ENCODE measurements at places on chromosomes 3 and 15.

DNA sequence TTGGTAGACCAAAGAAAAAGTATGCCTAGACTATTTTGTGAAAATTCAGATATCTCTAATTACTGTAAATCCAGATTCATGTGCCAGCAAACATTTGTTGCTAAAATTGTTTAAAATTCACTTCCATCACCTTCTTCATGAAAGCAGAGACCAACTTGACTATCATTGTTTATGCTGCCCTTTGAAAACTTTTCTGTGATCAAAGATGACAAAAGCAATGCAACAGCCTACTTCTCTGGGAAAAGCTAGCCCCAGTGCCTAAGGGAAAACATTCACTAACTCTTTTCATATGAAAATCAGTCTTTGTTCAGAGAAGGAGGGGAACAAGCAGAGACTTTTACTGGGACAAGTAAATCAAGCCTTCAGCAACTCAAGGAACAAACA is 178.0 kb upstream of the P2RY1 start:
- DNase-seq = no peak

- no peak for DNase-seq
These were observed 237.6 kb upstream of the SETMAR start for GRCh38 chr3:4065554-4065953.

- no peak for DNase-seq
These were observed 95.4 kb downstream of the PLOD2 start for GRCh38 chr3:146065573-146066006.

- DNase-seq = no peak
These were observed 909.2 kb upstream of the EPHA6 start for GRCh38 chr3:95905182-95905581.

DNA sequence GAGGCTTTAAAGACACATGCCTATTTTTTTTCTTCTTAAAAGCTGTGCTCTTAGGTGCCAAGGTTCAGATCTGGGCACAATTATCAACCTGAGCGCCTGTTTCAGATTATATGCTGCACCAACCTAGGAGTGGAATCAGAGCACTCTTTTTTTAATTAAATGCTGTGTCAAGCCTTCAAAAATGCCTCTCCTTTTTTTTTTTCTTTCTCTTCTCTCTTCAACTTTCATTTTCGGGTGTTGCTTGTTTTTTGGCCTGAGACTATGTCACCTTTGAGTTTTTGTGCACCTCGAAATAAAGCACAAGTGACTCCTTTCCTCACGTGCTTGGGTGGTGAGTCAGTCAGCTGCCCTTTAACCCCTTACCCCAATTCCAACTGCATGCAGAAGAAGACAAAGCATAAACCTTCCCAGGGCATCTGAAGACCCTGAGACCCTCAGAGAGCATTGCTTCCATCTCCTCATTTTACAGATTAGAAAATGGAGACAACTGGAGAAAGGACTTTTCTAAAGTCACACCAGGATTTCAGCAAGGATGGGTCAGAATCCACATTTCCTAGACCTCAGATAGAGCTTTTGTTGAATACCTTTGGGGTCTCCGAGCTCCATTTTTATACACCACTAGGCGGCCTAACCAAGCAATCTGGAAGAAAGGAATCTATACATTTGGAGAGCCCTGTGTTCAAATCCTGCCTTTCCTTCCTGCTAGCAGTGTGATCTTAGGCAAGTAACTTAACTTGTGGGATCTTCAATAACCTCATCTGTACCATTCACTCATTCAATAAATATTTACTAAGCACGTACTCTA is 631 bp upstream of the PRICKLE2 start:
- no peak for DNase-seq

GRCh38 chr3:46713050-46713897 is 4.4 kb downstream of the PRSS50 start:
- DNase-seq = no peak

DNA sequence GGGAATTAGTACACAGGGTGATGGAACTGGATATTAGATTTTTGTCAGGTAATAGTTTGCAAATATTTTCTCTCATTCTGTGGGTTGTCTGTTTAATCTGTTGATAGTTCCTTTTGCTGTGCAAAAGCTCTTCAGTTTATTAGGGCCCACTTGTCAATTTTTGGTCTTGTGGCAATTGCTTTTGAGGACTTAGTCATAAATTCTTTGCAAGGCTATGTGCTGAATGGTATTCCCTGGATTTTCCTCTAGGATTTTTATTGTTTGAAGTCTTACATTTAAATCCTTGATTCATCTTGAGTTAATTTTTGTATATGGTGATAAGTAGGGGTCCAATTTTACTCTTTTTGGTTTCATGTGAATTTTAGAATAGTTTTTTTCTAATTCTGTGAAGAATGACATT is 111.3 kb downstream of the ARRDC4 start:
- no peak for DNase-seq

GRCh38 chr15:90519688-90520087 is 10.0 kb upstream of the CRTC3 start:
- DNase-seq = no peak

DNA sequence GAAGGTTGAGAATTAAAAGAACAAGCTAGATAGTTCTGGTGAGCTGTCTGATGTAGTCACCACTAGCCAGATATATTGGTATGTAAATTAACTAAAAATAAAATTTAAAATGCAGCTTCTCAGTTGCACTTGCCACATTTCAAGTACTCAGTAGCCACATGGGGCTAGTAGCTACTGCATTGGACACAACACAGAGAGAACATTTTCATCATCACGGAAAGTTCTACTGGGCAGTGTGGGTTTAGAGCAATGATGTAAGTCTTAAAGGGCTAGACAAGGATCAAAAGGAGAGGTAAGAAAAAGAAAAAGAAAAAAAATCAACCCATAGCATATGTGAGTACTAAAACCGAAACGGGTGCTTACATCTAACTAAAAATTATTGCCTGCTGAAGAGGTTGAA is 282.4 kb upstream of the LRRFIP2 start:
- no peak for DNase-seq

GRCh38 chr15:60096157-60096556 is 92.0 kb downstream of the FOXB1 start:
- DNase-seq = no peak

GRCh38 chr3:197888511-197888910 is 61.5 kb upstream of the RPL35A start:
- DNase-seq = no peak

DNA sequence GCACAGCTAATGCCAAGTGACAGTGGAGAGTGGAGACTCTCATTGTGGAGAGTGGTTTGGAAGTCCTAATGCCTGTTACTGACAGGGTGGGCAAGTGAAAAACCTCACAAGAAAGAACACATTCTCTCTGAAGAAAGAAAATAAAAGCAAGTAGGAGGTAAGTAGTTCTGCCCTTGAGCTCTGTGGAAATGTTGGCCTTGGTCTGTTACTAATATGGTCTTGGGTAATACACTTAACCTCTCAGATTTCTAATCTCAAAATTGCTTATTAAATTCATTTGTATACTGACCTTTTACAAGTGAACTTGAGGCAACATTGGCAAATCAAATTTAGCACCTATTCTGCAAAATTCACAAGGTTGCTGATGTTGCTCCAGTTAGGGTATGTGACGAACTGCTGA is 291.6 kb upstream of the CBLB start:
- no peak for DNase-seq

DNA sequence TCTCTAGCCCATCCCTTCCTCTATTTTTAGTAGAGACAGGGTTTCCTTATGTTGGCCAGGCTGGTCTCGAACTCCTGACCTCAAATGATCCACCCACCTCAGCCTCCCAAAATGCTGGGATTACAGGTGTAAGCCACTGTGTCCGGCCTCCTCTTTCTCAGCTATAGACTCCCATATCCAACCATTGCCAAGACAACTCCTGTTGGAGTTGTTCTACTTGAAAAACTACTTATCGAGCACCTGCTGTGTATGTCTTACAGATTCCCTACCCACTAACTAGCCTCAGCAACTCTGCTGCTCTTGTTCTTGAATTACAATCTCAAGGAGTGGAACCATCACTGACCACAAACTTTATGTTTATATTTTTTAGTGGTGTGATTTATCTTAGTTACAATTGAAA is 186.6 kb downstream of the SLC9A9 start:
- DNase-seq = no peak

- DNase-seq = no peak
These were observed 23.3 kb downstream of the CTSH start for GRCh38 chr15:78921517-78921916.

DNA sequence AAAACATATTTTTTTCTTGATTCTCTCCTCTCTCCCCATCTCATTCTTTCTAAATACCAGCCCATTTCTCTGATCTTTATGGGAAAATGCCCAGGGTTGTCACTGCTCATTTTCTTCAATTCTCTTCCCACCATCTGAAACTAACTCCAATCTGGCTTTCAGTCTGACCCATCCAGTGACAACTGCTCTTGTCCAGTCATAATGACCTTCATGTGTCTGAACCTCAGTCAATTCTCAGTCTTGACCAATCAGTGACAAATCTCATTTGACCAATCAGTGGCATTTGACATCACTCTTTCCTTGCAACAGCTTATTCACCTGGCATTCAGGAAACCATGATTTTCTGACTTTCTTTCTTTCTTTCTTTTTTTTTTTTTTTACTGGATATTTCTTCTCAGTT is 15.1 kb downstream of the VEPH1 start:
- no peak for DNase-seq

- DNase-seq = no peak
These were observed 258.1 kb downstream of the TBL1XR1 start for GRCh38 chr3:176939022-176939817.

GRCh38 chr3:13647298-13648059 is 98.6 kb downstream of the FBLN2 start:
- DNase-seq = no peak

GRCh38 chr15:40366457-40367370 is 8.7 kb downstream of the DISP2 start:
- no peak for DNase-seq

GRCh38 chr3:31105438-31106077 is 211.1 kb upstream of the GADL1 start:
- no peak for DNase-seq

DNA sequence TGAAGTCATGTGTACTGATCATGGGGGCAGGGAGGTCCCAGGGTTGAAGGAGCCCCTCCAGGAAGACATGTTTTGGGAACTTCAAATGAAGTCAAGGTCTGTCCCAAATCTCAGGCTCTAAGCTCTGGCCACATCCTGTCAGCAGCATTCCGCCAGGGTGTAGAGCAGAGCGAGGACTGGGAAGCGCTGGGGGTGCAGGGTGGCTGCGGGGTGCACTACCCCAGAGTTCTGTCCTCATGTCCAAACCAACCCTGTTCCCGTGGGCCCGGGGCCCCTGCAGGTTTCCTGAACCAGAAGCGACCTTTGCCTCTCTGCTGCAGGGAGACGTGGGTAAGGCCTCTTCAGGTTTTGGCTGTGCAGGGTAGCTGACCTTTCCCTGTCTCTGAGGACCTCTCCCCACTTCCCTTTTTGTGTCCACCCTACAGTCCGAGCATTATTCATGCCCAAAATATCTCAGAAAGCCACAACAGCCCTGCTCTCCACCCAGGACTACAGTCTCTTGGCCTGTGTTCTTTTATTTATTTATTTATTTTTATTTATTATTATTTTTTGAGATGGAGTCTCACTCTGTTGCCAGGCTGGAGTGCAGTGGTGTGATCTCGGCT is 26.6 kb upstream of the FLNB start:
- DNase-seq = no peak

- DNase-seq = no peak
These were observed 8.6 kb upstream of the TNFAIP8L3 start for GRCh38 chr15:51103330-51103729.

DNA sequence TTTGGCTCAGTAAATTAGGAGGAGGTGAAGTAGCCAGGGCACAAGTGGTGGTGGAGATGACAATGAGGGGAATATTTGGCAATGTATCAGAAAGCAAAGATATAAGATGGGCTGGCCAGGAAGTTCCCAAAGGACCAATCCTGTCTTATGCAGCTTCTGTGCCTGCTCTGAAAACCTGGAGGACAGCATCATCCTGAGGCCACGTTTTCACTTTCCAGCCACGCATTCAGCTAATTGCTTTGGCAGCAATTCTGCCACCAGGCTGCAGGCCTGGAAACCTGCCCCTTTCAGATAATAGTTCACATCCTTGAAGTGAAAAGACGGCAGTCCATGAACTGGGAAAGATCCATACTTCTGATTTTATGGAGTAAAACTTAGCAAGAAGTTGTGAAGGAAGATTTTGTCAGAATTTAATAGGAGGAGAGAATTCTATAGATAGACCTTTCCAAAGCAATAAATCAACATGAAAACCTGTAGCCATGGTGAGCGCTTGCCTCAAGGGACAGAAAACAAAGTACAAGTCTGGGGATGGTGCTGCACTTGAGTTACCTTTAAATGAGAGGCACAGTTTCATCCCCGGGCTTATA is 682.5 kb downstream of the GRM7 start:
- DNase-seq = no peak

DNA sequence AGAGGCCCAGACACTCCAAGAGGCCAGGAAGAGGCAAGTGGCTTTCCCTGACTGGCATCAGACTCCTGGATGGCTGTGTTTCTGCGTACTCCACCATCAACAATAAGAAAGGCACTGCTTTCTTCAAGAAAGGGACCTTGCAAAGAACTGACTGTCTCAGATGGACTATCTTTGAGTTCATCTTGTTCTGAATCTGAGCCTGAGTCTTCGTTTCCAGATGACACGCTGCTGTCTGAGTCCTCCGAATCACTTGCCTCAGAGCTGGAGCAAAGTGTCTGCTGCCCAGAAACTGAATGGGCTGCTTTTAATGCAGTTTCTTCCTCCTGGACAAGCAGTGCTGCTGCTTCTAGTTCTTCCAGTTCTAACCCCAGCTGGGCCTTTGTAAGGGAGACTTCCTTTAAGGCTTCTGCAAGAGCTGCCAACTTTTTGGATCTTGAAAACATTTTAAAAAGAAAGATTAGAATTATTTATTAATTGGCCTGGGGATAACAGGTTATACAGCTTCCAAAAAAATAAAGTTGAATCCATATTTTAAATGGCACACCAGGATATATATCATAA is 97.8 kb downstream of the SHQ1 start:
- DNase-seq = no peak

GRCh38 chr3:72154391-72155335 is 369.7 kb upstream of the PROK2 start:
- no peak for DNase-seq

DNA sequence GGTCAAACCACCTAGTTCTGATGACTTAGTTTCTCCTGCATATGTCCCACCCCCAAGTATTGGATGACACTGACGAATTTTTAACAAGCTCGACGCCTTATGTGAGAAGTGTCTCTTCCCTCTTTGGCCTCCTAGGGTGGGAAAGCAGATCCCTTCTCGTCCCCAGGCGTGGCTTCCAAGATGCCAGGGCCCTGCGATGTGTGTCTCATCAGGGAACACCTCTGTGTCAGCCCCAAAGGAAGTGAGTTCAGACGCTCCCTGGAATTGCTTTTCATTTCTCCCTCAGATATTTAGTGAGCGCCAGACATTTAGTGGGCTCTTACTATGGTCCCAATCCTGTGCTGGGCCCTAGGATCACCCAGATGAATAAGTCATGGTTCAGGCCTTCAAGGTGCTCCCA is 212.7 kb upstream of the NR2E3 start:
- DNase-seq = no peak

DNA sequence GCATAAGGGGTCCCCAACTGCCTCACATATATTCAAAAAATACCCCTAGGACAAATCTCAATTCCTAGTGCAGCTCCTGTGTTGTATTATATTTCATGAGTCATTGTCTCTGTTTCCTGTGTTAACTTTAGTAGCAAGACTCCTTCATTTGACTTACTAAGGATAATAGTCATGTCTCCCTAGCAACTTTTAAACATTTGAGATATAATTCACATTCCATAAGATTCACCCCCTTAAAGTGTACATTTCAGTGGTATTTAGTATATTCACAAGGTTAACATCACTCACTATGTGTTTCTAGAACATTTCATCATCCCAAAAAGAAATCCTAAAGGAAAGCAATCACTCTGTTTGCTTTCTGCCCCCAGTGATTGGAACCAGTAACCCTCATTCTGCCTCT is 121.3 kb upstream of the WNT7A start:
- DNase-seq = no peak

- peak; percentile 58 for DNase-seq
These were observed 2.2 kb downstream of the MAPK6 start for GRCh38 chr15:52021128-52021671.
